ENCODE measurements at places on chromosomes 1 and 21. TPM values are rescaled to one million over a fixed set of nuclear protein-coding genes. Genes with fewer than 3 reads are reported as not detected.

GRCh38 chr1:211587123-211587522 lies 8.2 kb upstream of the SLC30A1 start:
- no peak for DNase-seq

DNA sequence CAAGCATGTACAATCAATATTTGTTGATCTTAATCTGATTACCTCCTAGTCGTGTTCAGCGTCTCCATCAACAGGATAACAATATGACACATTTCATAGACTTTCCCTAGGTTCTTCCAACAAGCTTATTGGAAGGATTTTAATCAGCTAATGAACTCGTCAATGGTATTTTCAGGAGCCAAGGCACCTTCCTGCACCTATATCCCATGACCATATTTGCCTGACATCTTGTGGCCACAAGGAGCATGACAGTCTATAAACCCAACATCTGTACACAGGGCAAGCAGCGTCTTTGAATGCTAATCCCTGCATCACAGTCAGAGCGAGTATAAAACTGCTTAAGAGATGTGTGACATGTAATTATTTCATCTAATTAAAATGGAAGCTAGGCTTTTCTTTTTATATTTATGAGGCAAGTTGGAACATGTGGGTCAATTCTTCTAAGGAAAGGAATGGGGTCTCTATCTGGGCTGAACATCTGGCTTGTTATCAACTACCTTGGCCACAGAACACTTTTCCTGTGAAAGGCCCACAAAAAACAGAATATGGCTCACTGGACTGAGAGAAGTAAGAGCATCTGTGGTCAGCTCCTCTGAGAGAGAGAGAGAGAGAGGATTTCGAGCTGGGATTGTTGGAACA lies 388.8 kb downstream of the NTNG1 start:
- DNase-seq = peak; percentile 42

The MEX3A gene
- polyA plus RNA-seq = 8.4 TPM

The SAMD13 gene
- polyA plus RNA-seq = 4.0 TPM

DNA sequence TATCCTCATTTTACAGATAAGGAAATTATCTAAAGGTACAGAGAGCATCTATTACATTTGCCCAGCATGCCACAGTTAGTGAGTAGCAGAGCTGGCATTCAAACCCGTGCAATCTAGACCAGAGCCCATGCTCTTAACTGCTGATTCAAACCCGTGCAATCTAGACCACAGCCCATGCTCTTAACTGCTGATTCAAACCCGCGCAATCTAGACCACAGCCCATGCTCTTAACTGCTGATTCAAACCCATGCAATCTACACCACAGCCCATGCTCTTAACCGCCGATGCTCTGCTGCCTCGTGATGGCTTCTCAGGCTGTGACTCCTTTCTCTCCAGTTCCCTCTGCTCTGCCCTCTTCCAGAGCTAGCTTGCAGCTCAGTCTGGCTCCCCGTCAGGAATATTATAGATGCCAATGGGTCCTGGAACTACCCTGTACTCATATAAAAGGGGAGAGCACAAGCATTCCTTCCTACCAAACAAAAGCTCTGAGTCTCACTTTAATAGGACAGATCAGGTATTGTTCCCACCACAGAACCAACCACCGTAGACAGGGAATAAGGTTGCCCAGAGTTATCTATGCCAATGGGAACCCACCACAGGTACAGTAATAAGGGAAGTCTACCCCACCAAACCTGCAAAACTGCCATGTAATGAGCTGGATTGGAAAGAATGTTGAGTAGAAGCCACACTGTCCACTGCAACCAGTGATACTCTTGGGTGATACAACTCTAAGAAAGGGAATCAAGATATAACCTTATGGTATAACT lies 78.4 kb downstream of the SMYD3 start:
- DNase-seq = peak; percentile 10

GRCh38 chr1:3558036-3558726 lies 53.1 kb downstream of the MEGF6 start:
- DNase-seq = no peak

The TMEM61 gene
- polyA plus RNA-seq = 2.8 TPM

- no peak for DNase-seq
Measured at GRCh38 chr1:239826211-239826610, 265.5 kb upstream of the FMN2 start.

Measured in large intestine (tissue), 12 donors.